ENCODE measurements at places on chromosomes 5 and 9.

DNA sequence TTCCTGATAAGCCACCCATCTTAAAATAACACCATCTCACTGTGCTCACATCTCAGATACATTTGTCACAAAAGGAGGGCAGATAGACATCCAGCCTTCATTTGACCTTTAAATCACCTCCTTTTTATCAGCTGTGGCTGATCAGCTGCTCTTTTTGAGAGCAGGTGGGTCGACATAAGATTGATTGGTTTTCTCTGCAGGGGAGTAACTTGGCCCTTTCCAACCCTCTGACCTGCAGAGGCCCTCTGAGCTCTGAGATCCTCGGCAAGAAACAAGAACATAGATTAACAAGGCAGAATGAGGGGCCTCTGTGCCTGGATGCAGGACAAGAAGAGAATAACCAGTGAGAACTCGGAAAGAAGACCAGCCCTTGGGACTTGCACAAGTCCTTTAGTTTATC lies 33.5 kb upstream of the GLRA1 start:
- no peak for DNase-seq

DNA sequence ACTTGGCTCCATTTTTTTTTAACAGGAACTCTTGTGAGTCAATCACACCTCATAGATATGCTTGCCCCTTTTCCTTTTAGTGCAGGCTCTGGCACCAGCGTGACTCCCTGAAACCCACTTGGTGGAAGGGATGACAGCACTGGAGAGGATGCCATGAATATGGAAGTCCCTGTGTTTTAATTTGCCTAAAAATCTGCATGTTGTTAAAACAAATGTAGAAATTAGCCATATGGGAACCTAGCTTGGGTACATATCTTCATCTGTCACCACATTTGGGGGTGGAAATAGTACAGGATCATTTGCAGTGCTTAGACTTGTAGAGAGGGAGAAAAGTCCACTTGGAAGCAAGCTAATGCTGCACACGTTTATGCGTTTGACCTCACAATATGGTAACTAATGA lies 179.0 kb downstream of the EBF1 start:
- DNase-seq, result no peak

DNA sequence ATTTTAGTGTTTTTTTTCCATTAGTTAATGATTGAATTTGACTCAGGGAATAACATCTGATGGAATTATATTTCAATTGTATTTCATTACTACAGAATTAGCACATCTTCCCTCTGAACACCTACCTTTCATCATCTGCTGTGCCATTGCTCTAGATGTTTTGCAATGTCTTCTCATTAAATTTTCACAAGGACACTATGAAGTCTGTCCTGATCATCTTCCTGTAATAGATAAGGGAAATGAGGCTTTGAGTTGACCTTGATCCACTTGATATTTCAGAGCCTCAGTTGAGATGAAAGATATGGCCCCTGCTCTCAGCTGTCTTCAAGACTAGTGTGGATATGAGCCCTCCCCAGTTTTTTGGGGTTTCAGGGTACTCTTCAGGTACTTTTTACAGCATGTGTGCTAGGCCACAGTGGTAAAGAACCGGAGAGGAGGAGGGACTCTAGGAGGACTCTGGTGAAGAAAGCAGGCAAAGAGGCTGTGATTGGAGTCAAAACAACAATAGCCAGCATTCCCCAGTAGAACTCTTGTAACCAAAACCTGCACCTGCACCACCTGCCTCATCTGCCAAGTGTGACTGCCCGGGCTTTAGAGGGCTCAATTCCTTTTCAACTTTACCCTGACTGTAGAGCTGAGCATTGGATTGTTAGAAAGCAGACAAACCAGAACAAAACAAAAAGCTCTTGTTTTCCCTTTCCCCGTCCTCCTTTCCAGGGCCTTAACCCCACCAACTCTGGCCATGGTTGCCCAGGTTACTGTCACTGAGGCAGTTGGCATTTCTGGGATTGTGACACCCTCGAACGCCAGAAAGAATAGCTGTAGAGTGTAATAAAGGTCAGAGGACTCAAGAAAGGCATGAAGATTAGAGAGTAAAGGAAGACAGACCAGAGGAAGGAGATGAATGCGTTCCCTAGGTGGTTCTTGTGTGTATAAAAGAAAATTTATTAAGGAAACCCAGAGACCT lies 56.3 kb downstream of the ERAP1 start:
- no peak for DNase-seq

- no peak for DNase-seq
Measured at GRCh38 chr5:137393196-137393993, 105.7 kb downstream of the SPOCK1 start.

GRCh38 chr9:130782886-130783530 lies 52.0 kb upstream of the ABL1 start:
- no peak for DNase-seq
